ENCODE measurements at places on chromosomes 5 and 9.

DNA sequence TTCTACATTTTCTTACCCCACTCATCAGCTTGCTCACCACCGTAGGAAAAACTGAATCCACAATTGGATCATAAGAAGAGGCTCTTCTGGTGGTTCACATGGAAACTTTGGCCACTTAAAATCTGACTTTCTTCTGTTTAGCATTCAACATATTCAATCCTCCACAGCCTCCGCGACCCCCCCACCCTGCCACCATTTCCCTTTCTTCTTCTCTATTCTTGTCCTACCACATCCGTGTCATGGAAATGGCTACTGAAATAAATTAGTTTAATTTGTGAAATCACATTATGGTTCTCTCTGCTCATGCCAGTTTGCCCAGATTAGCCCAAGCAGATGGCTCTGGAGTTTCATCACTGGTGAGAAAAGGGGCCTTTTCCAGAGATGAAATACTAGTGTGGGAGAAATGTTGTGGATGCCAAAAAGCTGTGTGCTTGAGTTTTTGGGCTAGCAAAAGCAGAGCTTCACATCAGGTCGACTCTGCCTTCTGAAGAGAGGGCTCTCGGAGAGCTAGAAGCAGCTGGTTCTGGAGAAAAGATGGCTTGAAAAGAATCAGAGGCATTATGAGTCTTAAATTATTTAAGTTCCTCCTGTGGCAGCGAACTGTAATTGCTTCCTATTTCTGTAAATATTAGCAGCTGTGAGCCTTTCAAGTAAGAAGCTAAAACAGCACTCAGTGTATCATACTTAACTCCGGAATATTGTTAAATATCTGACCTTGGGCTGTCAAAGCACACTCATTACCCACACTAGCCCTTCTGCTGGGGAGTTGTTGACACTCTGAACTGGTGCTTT is 107.1 kb downstream of the MAT2B start:
- no peak for DNase-seq

- peak; percentile 8 for DNase-seq
Observed at GRCh38 chr5:62778316-62779009, 199.8 kb downstream of the LRRC70 start.

GRCh38 chr5:169742771-169743296 is 105.8 kb downstream of the DOCK2 start:
- no peak for DNase-seq

DNA sequence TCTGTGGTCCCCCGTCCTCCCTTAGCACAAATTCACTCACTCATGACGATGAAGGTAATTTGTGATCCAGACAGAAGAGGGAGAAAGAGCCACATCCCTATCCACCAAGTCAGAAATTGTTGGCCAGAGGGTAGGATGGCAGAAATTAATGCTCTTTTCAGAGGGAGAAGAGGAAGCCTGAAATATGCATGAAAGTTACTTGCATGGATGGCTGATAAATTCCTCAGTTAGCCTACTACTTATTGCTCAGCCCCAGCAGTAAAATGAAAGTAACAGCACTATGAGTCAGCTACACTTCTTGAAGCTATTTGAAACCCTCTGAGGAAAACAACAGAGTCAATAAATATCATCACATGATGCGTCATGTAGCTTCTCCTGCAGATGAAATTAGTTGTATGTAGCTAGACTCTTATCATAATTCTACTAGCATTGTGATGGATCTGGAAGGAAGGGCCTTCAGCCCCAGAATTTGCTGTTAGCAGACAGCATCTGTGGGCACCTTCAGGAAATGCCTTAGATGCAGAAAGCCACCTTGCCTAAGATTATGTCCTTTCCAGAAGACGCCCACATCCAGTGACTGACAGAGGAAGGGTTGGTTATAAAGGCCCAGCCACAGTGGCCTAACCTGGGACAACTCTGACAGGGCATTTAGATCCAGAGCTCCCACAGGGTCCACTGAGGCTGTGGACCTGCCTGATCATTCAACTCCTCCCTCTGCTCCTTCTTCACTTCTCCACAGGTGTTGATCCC is 81.2 kb upstream of the CCDC112 start:
- no peak for DNase-seq

GRCh38 chr5:35862126-35862525 is 5.4 kb downstream of the IL7R start:
- DNase-seq, result no peak

DNA sequence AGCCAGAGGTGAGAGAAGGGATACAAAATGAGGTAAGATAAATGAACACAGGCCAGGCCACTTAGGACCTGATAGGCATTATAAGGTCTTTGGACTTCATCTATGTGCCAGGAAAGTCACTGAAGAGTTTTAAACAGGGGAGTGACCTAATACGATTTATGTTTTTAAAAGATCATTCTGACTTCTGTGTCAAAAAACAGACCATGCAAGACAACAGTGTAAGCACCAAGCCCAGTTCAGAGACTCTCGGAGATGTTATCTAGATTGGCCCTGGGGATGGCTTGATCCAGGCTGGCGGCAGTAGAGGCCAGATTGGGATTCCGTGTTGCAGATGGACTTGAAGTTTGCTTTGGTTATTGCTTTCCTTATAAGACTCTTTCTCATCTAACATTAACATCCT is 43.0 kb upstream of the DPYSL3 start:
- no peak for DNase-seq

DNA sequence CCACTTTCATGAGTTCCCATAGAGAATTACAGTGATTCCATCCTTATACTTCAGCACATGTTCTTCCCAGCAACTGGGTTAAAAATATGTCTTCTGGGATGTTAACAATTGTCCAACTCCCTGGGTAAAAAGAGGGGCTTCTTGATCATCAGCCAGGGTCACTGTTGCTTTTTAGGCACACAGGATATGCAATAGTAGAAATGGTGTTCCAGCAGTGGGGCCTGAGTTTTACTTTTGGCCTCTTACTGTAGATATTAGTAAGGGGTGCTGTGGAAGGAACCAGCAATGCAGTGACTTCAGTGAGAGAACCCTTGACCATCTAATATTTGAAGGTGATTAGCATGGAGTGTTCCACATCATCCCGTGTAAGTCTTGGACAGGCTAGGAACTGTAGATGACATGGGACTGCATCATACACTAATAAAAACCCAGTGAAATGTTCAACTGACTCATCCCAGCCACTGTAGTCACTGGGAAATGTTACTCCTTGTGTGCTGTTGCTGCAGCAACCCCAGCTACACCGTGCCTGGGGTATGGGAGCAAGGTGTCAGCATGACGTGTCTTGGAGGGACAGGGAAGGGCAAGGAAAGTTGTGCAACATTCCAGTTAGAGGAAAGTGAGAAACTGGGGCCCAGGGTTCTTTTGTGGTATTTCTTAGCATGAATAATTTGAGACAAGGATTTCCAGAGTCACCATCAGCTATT is 610.9 kb downstream of the RAB3C start:
- DNase-seq, result no peak

GRCh38 chr9:136488247-136489214 is 5.7 kb upstream of the SEC16A start:
- peak; percentile 80 for DNase-seq

GRCh38 chr5:162068412-162068811 is 839 bp downstream of the GABRG2 start:
- peak; percentile 94 for DNase-seq

Data from neural progenitor cell (in vitro differentiated cells).